ENCODE measurements at places on chromosomes 1 and 21. TPM values are rescaled to one million over a fixed set of nuclear protein-coding genes. Genes with fewer than 3 reads are reported as not detected.

Gene NEK7
- 254 TPM for total RNA-seq

Gene CD1E
- not detected for total RNA-seq

Gene PRR9
- 0.22 TPM for total RNA-seq

Gene AADACL4
- not detected for total RNA-seq

Gene MTARC2
- total RNA-seq: 6.8 TPM

Gene MCOLN3
- 0.29 TPM for total RNA-seq

Gene LRRC3
- total RNA-seq: 0.29 TPM

Gene PLXNA2
- 14.9 TPM for total RNA-seq

Gene FLG
- not detected for total RNA-seq

Gene SPRR3
- not detected for total RNA-seq

Gene DLGAP3
- not detected for total RNA-seq

Gene SYNC
- 6.3 TPM for total RNA-seq

Gene SPRR1A
- not detected for total RNA-seq

Gene DENND2C
- 1.7 TPM for total RNA-seq

Measured in placental pericyte (primary cell).